Hypothalamus (tissue), 51 donors: ENCODE measurements at places on chromosomes 1 and 21.

DNA sequence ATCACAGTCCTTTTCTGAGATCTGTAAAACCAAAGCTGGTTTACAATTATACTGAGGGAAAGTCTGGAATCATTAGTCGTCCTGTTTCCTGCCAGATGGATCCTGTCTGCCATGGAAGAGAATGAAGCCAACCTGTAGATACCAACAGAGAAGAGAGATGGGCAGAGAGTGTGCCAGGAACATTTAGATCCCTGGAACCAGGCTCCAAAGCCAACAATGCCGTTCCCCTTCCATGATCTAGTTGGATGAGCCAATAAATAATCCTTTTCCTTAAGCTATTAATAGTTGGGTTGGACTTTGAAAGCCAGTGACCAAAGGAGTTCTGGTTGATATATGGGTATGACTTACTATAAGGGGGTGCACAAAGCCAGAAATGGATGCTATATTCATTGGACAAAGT is 15.0 kb downstream of the CAPN8 start:
- no peak for DNase-seq

DNA sequence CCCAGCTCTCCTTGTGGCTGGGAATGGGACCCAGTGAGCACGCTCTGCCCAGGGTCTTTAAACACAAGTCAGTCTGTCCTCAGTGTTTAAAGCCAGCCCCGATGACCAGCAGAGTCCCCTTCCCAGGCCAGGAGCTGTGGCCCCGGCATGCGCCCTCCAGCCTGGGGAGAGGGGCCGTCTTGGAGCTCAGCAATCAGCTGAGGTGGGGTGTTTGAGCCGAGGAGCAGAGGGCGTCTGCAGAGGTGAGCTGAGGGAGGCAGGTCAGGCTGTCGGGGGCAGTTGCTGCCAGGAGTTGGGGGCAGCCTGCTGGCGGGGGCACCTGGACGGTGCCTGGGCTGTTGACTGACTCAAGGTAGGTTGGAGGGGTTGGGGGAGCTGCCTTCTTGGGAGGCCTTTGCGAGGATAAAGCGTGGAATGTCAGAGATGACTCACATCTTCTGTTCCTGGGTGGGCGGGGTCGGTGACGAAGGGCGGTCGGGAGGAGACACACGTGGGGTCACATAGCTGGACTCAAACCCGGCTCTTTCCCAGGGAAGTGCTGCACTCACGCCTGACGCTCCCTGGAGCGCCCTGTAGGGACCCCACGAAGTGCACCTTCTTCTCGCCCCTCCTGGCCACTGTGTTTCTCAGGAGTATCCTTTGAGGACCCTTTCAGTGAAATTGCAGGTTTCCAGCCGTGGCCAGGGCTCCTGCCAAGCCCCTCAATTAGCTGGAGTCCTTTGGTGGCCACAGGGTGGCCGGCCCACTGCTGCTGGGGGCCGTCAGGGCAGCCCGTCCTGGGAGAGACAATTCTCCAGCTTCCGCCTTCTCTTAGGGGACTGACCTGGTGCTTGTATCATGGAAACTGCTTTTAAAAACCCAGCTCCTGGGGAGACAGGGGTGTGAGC is 86.2 kb downstream of the SIK1 start:
- no peak for DNase-seq

DNA sequence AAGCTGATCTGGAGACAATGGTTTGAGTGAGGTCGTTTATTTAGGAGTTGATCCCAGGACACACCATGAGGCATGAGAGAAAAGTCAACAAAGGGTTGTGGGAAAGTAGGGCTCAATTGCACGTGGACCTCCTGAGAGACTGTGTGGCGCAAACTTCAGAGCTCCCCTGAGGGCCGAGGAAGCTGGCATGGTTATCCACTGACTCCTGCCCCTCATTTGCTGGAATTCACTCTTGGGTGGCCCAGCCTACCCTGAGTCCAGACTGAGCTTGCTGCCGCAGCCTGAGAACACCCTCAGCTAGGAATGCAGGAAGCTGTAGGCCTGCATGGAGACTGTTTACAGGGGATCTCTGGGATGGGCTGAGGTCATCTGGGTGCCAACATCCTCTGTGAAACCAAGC is 301.0 kb downstream of the RWDD3 start:
- DNase-seq, result no peak

DNA sequence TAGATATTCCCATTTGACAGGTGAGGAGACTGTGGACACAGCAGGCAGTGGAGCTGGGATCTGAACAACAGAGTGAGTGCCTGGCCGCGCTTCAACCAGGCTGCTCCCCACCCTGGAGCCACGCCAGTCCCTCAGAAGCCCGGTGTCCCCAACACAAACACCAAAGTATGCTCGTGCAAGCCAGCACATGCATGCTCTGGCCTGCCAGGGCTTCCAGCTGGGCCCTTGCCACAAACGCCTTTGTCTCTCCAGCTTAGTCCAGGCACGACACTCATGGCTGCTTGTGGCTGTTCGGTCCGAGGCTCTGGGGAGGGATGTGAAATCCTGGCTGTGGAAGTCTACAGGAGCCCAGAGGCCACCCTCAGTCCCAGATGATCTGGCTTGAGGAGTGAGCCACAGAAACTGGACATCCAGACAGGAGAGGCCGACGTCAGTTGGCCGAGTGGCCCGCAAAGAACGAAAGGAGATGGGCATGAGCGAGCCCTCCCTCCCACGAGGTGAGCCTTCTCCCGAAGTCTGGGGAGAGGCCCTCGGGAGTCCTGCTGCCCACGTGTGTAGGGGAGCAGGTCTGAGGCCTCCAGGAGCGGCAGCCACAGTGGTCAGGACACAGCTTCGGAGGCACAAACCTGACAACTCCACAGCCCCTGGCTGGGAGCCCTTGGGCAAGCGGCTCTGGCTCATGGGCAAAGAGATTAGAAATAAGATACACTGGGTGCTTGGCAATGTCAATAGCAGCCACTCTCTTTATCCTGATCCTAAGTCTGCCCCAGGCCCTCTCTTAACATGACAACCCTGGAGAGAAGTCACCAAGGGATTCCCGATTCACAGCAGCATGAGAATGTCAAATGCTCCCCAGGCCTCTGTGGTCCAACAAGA is 117.1 kb upstream of the IFFO2 start:
- peak; percentile 23 for DNase-seq

- DNase-seq, result no peak
Measured at GRCh38 chr21:35062016-35062415, 12.9 kb upstream of the RUNX1 start.

- DNase-seq, result no peak
Measured at GRCh38 chr1:169844941-169845608, 48.6 kb downstream of the SCYL3 start.
